Glutamatergic neuron (in vitro differentiated cells): ENCODE measurements at places on chromosomes 2 and 18.

DNA sequence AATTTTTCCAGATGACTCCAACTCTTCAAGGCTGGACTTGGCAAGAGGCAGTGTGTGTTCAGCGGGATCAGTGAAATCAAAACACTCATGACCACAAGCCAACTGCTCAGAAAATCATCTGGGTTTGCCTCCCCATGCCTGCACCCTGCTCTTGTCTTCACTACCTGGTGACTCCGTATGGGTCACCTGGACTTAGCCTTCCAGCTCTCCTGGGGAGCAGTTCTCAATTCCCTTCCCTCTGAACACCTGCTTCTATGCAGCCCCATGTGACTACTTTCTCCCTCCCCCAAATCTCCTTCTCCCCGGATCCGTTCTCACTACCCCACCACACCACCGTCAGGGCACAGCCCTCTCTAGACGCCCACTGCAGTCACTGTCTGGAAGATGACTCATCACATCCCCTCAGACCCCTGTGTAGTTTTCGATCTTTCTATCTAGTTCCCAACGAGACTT lies 130.2 kb upstream of the ID2 start:
- DNase-seq, result no peak
- H3K4me1 ChIP-seq, result no peaks in the 10 kb centered on the region
- peaks cover 2% of the 10 kb centered on the region for H3K27me3 ChIP-seq
- no peak overlapping the region for H3K27ac ChIP-seq
- H3K36me3 ChIP-seq, result no peaks in the 10 kb centered on the region

DNA sequence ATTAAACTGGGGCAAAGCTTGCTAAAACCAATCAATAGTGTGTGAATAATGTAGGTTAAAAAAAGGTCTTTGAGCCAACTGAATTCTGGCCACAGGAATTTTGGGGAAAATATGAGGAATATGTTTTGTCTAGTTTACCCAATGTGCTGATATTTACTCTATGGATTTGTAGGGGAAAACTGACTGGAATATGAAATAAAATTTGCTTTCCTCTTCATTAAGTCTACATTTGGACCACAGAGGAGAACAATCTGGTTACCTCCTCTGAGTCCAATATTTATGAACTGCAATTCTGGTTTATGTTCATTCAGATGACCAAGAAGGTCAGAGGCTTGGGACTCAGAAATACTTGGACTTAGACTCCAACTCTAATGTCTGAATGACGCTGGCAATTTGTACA lies 1042.2 kb upstream of the CNTNAP5 start:
- H3K4me3 ChIP-seq, result no peak overlapping the region
- no peaks in the 10 kb centered on the region for H3K36me3 ChIP-seq
- no peak overlapping the region for H3K27ac ChIP-seq
- DNase-seq, result no peak
- no peaks in the 10 kb centered on the region for H3K27me3 ChIP-seq
- no peaks in the 10 kb centered on the region for H3K4me1 ChIP-seq

DNA sequence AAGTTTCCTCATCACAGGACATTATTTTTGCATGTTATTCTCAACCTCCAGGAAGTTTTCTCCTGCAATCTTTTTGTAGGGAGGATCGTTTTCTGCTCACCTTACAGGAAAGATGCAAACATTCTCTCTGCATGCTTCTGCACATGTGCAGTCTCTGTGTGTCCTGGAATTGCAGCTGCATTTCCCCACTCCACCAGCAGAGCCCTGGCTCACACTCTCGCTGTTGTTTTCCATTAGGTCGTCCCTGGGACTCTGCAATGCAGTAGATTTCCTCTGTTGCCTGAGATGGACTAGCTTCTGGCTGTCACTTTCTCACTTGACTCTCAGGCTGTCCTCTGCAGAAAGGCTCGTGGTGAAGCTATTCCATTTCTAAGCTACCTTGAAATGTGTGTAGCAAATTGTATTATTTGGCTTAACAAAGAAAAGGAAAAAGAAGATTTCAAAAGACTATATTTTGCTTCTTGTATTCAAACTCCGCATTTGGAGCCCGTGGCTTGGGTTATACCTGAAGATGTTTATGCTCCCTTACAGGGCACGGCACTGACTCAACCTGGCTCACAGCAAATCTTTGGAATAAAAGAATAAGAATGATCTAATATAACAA lies 346.7 kb downstream of the RAD51AP2 start:
- H3K4me1 ChIP-seq, result no peaks in the 10 kb centered on the region
- no peak overlapping the region for H3K4me3 ChIP-seq
- H3K36me3 ChIP-seq, result no peaks in the 10 kb centered on the region
- peaks cover 3% of the 10 kb centered on the region for H3K27me3 ChIP-seq

DNA sequence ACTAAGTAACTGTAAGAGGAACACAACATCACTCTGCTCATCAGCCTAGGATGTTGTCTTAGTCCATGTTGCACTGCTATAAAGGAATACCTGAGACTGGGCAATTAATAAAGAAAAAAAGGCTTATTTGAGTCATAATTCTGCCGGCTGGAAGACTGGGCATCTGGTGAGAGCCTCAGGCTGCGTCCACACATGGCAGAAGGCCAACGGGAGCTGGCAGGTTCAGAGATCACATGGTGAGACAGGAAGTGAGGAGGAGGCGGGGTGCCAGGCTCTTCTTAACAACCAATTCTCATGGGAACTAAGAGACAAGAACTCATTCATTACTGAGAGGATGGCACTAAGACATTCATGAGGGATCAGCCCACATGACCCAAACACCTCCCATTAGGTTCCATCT lies 46.8 kb downstream of the EPG5 start:
- no peaks in the 10 kb centered on the region for H3K27me3 ChIP-seq
- H3K27ac ChIP-seq, result no peak overlapping the region
- H3K4me1 ChIP-seq, result peaks cover 3% of the 10 kb centered on the region
- peaks cover 4% of the 10 kb centered on the region for H3K36me3 ChIP-seq
- DNase-seq, result no peak
